ENCODE measurements at places on chromosomes 1 and 21. TPM values are rescaled to one million over a fixed set of nuclear protein-coding genes. Genes with fewer than 3 reads are reported as not detected.

DNA sequence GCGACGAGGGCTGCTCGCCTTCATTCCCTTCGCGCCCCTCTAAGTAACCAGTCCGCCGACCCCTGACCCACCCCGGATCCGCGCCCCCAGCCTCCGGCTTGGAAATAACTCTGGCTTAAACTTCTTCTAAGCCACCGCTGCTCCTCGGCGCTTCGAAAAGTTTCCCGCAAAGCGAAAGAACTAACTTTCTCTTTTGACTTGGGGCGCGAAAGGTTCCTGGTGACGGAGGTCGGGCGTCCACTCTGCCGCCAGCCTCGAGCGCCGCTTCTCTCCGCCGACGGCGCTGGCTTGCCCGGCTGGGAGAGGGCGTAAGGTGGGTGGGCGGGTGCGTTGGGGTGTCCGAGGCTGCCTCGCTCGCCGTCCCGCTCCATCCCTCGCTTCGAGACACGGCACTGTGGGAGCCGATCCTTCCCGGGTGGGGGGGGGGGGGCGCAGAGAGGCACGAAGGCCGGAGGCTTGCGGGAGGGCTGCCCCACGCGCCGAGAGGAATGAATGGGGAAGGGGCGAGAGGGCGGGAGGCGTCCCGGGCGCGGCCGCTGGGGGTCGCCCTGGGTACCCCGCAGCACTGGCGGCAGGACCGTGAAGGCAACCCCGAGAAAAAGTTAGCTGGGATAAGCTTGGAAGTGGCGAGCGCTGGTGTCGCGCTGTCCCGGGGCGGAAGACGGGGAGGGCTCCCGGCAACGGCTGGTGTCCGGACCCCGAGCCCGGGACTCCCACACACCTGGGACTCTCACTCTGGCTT is 569 bp downstream of the ATF3 start:
- DNase-seq: no peak
- H3K27me3 ChIP-seq: peaks cover 15% of the 10 kb centered on the region
- H3K36me3 ChIP-seq: peaks cover 2% of the 10 kb centered on the region
- peak overlapping the region; percentile 90 for H3K4me3 ChIP-seq
- peaks cover 72% of the 10 kb centered on the region for H3K4me1 ChIP-seq
- peak overlapping the region; percentile 97 for H3K27ac ChIP-seq

- peaks cover 34% of the 10 kb centered on the region for H3K4me1 ChIP-seq
- H3K27ac ChIP-seq: no peak overlapping the region
- no peak overlapping the region for H3K4me3 ChIP-seq
- no peak for DNase-seq
- H3K27me3 ChIP-seq: no peaks in the 10 kb centered on the region
- H3K36me3 ChIP-seq: peaks cover 21% of the 10 kb centered on the region
Observed at GRCh38 chr1:43856188-43856587, 77.4 kb upstream of the ARTN start.

DNA sequence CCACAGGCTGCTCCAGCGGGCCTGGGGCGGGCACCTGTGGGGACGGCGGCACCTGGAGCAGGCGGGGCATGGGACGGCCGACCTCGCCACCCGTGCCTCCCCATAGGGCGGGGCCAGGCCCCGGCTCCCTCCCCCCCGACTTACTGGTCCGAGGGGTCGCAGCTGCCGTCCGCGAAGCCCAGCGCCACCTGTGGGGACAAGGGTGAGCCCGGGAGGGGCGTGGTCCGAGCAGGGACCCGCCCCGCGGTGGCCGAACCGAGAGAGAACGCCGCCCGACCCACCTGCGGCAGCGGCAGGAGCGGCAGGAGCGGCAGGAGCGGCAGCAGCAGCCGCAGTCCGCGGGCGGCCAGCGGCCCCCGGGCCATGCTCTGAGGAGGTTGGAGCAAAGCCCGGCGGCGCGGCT is at the start of gene TMEM52:
Gene TMEM52 (minus strand): TSS at position 379 of the 403 bp plus-strand sequence. CDS start 14 bp downstream, at position 365.
- H3K36me3 ChIP-seq: no peaks in the 10 kb centered on the region
- no peak within 1 kb of the TSS for H3K27ac ChIP-seq
- peaks cover 3% of the 10 kb centered on the region for H3K4me1 ChIP-seq
- peak within 1 kb of the TSS; percentile 49 for H3K4me3 ChIP-seq
- DNase-seq: peak; percentile 82

DNA sequence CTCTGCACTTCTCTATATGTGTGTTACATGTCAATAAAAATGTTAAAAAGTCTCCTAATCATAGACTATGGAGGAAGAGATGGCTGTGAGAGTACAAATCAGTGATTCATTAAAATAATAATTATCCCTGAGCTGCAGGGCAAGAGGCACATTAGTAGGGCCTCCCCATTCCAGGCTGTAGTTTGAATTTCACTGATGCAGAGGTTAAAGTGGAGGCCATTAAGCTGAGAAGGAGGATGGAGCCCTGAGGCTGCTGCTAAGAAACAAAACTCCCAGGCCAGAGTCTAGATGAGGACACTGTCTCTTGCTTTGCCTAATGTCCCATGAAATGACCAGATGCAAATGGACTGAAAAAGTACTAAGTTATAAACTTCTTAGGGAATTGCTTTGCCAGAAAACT is 89.1 kb upstream of the WDR26 start:
- H3K27ac ChIP-seq: no peak overlapping the region
- no peaks in the 10 kb centered on the region for H3K27me3 ChIP-seq
- H3K4me3 ChIP-seq: no peak overlapping the region
- DNase-seq: no peak
- H3K36me3 ChIP-seq: no peaks in the 10 kb centered on the region

The PPFIA4 gene
- total RNA-seq: 6.0 TPM

The TMPRSS2 gene
- total RNA-seq: not detected

DNA sequence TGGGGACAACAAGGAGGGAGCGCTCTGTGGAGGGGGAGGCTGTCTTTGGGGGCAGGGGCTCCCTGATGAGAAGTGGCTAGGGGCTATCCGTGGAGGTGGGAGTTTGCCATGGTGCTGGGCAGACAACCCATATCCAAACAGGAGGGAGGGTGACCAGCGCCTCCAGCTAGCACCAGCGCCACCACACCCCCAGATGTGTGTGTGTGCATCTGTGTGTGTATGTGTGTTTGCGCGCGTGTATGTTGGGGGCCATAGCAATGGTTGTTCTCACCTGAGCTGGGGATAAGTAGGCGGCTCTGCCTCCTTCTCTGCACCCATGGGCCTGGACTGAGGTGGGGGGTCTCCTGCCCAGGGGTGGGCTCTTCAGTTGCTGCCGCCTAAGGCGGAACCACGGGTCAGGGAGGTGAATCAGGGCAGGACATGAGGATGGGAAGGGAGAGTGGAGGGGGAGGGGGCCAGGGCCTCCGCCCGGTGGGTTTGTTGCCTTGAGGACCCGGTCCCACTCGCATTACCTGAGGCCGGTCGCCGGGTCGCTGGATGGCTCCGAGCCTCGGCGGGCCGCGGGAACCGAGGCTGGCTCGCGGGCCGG is 345 bp downstream of the HPCAL4 start:
- H3K4me3 ChIP-seq: peak overlapping the region; percentile 25
- peaks cover 12% of the 10 kb centered on the region for H3K4me1 ChIP-seq
- DNase-seq: peak; percentile 79
- peaks cover 74% of the 10 kb centered on the region for H3K27me3 ChIP-seq

The CFAP74 gene
- total RNA-seq: not detected

DNA sequence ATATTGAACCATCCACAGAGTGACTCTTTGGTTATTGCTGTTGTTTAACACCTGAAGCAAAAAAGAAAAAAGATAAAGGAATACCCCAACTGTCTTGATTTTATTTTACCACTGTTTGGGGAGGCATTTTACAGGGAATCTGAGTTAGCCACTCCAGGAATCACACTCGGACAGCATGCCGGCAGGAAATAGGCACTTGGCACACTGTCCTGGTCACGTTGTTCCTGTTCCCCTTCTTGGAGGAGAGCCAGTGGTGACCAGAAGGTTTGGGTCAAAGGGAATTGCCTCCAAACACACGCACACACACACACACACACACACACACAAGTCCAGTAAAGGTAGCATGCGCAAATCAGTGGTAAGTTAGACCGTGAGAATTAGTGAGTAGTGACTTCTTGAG is 13.8 kb downstream of the RGS4 start:
- no peaks in the 10 kb centered on the region for H3K36me3 ChIP-seq
- no peak overlapping the region for H3K27ac ChIP-seq
- H3K27me3 ChIP-seq: no peaks in the 10 kb centered on the region
- no peak overlapping the region for H3K4me3 ChIP-seq
- peaks cover 42% of the 10 kb centered on the region for H3K4me1 ChIP-seq

The P3R3URF gene
- total RNA-seq: not detected

DNA sequence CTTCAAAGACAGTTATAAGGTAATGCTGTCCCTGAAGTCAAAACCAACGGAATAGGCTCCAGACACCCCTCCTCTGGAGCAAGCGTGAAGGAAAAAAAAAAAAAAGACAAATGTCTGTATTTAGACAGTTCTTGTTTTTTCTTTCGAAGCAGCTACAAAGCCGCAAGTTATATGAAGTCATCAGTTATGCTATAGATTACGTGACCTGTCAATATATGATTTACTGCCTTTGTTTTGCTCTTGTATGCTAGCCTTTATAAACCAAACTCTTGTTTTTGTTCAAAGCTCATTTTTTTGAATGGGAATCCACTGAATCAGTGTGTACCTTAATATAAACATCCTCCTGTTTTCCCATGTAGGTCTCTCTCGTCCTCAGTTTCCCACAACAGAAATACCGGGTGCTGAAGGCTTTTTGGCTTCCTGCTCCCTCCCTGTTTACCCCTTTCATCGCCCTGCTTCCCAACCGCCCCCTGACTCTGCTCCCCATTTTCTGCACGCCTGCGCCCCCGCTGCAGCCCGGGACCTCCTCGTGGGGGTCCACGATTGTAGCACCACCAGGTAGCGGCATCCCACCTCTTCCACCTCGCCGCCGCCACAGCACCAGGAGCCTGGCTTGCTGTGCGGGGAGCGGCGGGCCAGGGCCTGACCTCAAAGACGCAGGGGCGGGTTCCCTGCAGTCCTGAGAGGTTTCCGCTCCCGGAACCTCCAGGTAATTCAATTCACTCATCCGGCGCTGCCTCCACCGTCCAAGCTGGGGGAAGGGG is 5.2 kb upstream of the ZNF678 start:
- no peaks in the 10 kb centered on the region for H3K27me3 ChIP-seq
- H3K4me3 ChIP-seq: no peak overlapping the region
- H3K27ac ChIP-seq: no peak overlapping the region
